Activated CD4-positive, alpha-beta T cell treated with anti-CD3 and anti-CD28 coated beads, Interleukin-2, amount 50 U/mL, for 1 hour (primary cell): ENCODE measurements at places on chromosomes 11 and 22.

DNA sequence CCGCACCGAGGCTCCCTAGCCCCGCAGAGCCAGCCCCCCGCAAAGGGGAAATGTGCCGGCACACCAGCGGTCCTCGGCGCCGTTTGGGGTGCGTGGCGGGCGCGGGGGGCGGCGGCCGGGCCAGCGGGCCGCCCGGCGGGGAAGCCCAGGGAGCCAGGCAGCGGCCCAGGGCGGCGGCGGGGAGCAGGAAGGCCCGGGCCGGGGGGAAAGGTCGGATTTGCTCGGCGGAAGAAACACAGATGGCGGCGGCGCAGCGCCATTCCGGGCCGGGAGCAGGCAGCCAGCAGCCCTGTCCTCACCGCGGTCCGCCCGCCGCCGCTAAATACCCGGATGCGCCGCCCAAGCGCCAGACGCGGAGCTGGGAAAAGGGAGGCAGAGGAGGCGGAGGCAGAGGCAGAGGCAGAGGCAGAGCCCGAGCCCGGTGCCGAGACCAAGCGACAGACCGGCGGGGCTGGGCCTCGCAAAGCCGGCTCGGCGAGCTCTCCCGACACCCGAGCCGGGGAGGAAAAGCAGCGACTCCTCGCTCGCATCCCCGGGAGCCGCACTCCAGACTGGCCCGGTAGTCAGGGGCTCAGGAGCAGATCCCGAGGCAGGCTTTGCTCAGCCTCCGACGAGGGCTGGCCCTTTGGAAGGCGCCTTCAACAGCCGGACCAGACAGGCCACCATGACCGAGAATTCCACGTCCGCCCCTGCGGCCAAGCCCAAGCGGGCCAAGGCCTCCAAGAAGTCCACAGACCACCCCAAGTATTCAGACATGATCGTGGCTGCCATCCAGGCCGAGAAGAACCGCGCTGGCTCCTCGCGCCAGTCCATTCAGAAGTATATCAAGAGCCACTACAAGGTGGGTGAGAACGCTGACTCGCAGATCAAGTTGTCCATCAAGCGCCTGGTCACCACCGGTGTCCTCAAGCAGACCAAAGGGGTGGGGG is 2.6 kb upstream of the GCAT start:
- DNase-seq: peak; percentile 67

- no peak for DNase-seq
Observed at GRCh38 chr11:119436093-119436492, 13.1 kb upstream of the THY1 start.

- DNase-seq: no peak
Observed at GRCh38 chr11:118948000-118948399, 8.1 kb upstream of the UPK2 start.

- no peak for DNase-seq
Observed at GRCh38 chr11:26698224-26698623, 23.6 kb downstream of the SLC5A12 start.

DNA sequence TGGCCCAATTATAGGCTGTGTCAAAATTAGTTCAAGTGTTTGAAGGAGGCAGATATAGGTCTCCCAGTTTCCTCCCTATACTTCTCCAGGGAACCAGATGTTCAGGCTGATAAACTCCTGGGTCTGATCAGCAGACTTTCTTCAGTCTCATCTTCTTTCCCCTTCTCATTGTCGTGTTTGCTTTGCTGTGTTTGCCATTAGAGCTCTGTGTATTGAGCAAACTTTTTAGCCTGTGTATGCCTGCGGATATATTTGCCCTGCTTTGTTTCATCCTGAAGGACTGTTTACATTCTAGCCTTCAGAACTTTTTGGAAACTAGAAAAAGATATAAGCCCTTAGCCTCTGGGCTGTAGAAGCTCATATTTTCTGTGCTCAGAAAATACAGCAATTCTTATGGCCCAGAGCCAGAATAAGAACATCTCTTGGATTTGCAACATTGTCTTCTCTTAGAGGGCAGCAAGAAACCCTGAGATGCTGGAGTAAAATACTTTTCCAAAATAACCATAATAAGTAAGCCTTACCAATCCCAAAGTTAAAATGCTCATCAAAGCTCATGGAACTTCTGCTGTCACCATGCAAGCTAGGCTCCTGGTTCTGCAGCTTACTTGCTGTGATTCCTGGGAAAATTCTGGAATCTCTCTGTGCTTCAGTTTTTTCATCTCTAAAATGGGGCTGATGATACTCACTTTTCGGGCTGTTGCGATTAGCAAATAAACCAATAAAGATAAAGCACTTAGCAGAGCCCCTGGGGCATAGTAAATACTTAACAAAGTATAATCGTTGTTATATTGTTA is 34.1 kb upstream of the ME3 start:
- no peak for DNase-seq

- no peak for DNase-seq
Observed at GRCh38 chr11:43693069-43693468, 12.5 kb downstream of the HSD17B12 start.

DNA sequence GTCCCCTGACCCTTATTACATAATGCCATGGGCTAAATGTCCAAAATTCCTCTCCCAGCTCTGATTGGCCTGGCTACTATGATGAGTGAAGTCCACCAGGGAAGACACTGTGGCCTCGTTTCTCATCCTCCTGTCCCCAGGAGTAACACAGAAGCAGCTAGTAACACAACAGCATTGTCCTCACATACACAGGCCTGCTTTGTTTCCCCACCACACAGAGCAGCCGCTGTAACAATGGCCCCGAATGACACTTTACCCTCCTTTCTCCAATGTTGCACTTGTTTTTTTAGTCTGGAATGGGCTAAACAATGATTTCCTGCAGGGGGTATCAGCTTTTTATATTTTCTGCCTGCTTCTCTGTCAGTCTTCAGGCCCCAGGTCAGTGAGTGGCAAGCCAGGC is at the start of gene PRR5L:
Gene PRR5L (plus strand): TSS at position 363 of the 400 bp plus-strand sequence. CDS start 104,834 bp downstream, outside the sequence.
- DNase-seq: no peak

DNA sequence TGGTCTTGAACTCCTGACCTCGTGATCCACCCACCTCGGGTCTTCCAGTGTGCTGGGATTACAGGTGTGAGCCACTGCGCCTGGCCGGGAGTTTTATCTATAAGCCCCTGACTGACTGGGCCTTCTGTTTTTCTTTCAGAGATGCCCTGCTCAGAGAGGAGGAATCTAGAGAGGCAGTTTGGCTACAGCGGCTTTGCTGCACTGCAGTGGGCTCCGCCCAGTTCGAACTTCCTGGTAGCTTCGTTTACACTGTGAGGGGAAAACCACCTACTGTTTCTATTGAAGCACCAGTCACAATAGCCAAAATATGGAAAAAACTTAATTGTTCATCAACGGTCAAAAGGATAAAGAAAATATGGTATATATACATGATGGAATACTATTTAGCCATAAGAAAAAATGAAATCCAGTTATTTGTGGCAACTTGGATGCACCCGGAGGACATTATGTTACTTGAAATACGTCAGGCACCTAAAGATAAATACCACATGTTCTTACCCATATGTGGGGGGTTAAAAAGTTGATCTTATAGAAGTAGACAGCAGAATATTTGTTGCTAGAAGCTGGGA is 31.9 kb upstream of the FAM181B start:
- peak; percentile 1 for DNase-seq

- DNase-seq: no peak
Observed at GRCh38 chr22:19535001-19535400, 10.8 kb upstream of the CLDN5 start.

DNA sequence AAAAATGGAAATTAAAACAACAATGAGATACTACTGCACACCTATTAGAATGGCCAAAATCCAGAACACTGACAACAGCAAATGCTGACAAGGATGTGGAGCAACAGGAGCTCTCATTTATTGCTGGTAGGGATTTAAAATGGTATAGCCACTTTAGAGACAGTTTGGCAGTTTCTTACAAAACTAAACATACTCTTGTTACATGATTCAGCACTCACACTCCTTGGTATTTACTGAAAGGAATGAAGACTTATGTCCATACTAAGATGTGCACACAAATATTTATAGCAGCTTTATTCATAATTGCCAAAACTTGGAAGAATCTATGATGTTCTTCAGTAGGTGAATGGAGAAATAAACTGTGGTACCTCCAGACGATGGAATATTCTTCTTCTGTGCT is 40.8 kb downstream of the PGM2L1 start:
- DNase-seq: no peak

- DNase-seq: no peak
Observed at GRCh38 chr11:131858505-131858904, 488.1 kb downstream of the NTM start.

- DNase-seq: no peak
Observed at GRCh38 chr11:16936643-16937042, 77.6 kb downstream of the PLEKHA7 start.

DNA sequence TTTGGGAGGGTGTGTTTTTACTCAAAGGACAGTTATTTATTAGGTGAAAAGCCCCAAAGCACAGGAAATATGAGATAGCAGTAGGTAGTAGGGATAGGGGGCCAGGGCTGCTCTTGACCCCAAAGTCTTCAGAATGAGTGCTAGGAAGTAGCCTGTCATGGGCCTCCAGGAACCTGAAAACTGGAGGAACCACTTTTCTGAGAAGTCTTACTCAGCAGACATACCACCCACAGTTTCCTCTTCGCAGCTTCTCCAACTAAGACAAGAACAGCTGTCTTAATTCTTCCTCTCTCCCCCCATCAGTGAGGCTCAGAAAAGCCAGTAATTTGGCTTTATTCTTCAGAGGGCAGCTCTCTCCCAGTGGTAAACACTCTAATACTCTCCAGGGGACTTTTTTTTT is 84.0 kb upstream of the CTSC start:
- no peak for DNase-seq

GRCh38 chr11:76339221-76339620 is 41.7 kb downstream of the THAP12 start:
- DNase-seq: no peak

DNA sequence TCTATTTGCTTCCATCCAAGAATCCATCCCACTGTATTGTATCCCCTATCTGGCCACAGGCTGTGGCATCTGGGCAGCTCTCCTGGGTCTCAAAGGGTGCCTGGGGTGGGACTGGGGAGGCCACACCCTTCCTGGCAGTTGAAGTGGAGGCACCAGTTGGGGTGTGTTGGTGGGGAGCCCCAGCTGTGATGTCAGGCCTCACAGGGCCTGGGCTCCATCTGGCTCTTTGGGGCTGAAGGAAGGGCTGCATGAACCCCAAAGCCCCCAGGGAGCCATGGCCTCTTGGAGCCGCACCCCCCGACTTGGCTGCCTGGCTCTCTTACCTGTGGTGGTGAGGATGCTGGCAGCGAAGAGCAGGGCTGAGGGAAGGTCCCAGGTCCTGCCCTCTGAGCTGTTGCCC is 469 bp downstream of the KCNK7 start:
- no peak for DNase-seq

DNA sequence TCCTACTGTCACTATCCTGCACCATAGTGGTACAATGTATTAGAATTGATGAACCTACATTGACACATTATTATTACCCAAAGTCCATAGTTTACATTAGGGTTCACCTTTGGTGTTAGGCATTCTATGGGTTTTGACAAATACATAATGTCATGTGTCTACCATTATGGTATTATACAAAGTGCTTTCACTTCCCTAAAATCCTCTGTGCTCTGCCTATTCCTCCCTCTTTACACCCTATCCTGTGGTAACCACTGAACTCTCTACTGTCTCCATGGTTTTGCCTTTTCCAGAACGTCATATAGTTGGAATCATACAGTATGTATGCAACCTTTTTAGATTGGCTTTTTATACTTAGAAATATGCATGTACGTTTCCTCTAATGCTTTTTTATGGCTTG is 51.5 kb downstream of the CCDC15 start:
- no peak for DNase-seq

- no peak for DNase-seq
Observed at GRCh38 chr22:35301372-35301874, 1.7 kb downstream of the TOM1 start.

DNA sequence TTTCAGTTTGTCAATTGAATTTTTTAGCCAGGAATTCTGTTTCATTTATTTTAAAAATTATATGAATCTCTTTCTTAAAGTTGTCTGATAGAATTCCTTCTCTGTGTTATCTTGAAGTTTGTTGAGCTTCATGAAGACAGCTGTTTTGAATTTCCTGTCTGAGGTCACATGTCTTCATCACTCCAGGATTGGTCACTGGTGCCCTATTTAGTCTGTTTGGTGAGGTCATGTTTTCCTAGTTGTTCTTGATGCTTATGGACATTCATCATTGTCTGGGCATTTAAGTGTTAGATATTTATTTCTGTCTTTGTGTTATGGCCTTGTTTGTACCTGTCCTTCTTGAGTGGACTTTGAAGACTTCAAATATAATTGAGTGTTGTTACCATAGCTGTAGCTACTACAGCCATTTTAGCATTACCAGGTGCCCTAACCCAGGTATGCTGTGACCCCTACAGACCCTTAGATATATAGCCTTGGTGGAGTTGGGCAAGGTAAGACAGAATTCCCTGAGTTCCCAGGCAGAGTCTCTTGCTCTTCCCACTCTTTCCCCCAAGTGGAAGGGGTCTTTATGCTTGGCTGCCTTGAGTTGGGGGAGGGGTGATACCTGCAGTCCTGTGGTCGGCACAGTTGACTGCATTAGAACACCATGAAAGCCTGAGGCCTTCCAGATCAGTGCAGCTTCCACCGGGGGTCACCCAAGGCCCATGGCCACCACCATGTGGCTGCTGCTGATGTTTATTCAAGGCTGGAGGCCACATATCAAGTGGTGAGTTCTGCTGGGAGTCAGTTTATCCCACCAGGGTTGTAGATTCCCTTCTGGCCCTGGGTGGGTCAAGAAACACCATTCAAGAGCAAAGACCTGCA is 229.6 kb downstream of the DYNC2H1 start:
- no peak for DNase-seq

GRCh38 chr22:20567371-20567847 is 60.0 kb downstream of the MED15 start:
- DNase-seq: no peak

DNA sequence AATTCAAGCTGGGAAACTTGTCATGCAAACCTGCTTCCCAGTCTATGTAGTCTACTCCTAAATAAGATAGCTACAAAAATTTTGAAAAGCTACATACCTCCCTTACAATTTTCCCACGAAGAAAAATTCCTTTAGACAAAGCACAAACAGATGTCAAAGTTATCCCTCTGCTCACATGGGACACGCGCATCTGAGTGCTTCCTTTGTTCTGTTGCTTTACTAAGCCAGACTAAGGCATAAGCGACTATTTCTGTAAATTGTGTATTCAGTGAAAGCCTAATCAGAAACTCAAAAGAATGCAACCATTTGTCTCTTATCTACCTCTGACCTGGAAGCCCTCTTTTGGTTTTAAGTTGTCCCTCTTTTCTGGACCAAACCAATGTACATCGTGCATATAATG is 583.7 kb upstream of the B3GAT1 start:
- no peak for DNase-seq

GRCh38 chr11:62504158-62504973 is 42.2 kb downstream of the AHNAK start:
- DNase-seq: no peak

GRCh38 chr22:29370537-29370936 is 17.8 kb downstream of the AP1B1 start:
- no peak for DNase-seq

GRCh38 chr22:40967111-40967760 is 16.1 kb downstream of the RBX1 start:
- DNase-seq: no peak
